ENCODE measurements at places on chromosomes 7 and 10. TPM values are rescaled to one million over a fixed set of nuclear protein-coding genes. Genes with fewer than 3 reads are reported as not detected.

The COL1A2 gene
- total RNA-seq, result 47.9 TPM

The UTF1 gene
- not detected for total RNA-seq

The SLC13A1 gene
- not detected for total RNA-seq

The PTF1A gene
- total RNA-seq, result not detected

The CCL24 gene
- not detected for total RNA-seq

The LIPN gene
- total RNA-seq, result not detected

The FAM25G gene
- total RNA-seq, result not detected

The IL2RA gene
- not detected for total RNA-seq

The SAMD9L gene
- total RNA-seq, result not detected

The SPDYE5 gene
- not detected for total RNA-seq

DNA sequence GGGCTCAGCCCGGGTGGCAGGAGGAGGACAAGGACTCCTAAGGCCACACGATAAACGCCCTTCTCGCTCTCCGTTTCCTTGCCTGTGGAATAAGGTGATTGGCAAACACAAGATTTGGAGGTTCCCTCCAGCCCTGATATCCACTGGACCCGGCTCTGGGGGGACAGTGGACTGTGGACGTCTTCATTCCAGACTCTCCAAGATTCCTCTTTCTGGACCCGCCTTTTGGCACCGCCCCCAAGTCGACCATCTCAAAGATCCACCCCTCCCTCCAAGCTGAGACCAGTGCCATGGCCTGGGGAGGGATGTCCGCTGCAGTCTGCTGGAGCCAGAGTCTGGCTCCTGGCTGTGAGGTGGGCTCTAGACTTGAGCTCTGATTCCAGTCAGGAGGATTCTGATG, 23.6 kb downstream of the ZNF783 start:
- peaks cover 17% of the 10 kb centered on the region for H3K27me3 ChIP-seq
- peak; percentile 63 for DNase-seq
- H3K4me3 ChIP-seq, result peak overlapping the region; percentile 61
- no peak overlapping the region for H3K27ac ChIP-seq

DNA sequence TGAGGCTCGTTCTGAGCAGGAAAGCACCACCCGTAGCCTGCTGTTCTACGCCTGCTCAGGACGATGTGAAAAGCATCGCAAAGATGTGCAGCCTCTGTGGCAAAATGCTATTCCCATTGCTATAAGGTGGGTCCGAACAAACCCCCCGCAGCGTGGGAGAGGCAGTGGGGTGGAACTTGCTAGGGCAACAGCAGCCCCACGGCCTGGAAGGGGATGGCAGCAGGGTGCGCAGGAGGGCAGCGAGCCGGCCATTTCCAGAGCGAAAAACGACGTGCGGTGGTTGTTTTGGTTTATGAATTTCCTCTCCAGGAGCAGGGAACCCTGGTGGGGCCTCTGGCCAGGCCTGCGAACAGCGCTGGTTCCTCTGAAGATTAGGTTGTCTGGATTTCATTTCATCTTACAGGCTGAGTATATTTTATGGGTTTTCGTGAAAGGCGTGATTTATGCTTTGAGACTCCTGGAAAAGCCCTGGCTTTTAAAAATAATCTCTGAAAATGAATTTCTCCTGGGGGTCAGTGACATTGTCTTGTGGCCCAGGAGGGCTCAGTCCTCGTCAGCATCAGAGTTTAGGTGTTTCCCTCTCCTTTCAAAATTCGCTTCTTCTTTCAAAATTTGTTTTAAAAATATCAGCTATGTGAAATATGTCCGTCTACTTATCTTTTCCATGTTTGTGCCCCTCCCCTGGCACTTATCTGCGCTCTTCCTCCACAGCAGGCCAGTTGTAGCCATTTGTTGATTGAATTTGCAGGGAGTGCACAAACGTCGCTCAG, 42.3 kb upstream of the UBE3C start:
- no peak overlapping the region for H3K27ac ChIP-seq
- no peak for DNase-seq
- H3K27me3 ChIP-seq, result no peaks in the 10 kb centered on the region
- H3K4me3 ChIP-seq, result no peak overlapping the region

DNA sequence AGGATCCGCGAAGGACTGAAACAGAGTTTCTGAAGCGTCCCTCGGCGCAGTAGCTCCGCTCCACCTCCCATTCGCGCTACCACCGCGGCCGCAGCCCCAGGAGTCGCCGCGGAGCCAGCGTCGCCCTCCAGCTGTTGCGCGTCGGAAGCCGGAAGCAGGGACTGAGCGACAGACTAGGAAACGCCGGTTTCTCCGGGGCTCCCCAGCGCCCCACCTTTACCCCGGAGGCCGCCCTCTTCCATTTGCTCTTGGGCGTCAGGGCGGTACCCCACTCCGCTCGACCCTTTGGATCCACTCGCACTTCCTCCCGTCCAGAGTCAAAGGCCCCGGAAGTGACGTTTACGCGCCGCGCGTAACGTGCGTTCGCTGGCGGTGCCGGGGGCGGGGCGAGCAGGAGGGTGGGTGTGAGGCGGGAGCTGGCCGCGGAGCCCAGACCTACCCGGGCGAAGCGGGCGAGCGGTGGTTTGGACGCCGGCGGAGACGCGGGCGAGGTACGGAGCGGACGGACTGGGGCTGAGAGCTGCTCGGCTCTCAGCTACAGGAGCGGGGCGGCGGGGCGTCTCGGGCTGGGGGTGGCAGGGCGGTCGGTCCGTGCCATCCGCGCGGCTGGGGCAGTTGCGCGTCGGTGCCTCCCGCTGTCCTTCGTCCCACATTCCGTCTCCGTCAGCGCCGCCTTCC, at the start of gene RABGEF1:
TSS of gene RABGEF1 (plus strand) at position 432 of the 678 bp plus-strand sequence. CDS start 31,167 bp downstream, outside the sequence.
- peaks cover 3% of the 10 kb centered on the region for H3K4me1 ChIP-seq
- no peaks in the 10 kb centered on the region for H3K27me3 ChIP-seq
- H3K27ac ChIP-seq, result peak within 1 kb of the TSS; percentile 86
- peak; percentile 98 for DNase-seq
- no peaks in the 10 kb centered on the region for H3K36me3 ChIP-seq
- peak within 1 kb of the TSS; percentile 90 for H3K4me3 ChIP-seq

- H3K4me3 ChIP-seq, result no peak overlapping the region
- DNase-seq, result no peak
- H3K36me3 ChIP-seq, result no peaks in the 10 kb centered on the region
- H3K4me1 ChIP-seq, result peaks cover 14% of the 10 kb centered on the region
- no peaks in the 10 kb centered on the region for H3K27me3 ChIP-seq
Measured at GRCh38 chr7:73340514-73340913, 12.6 kb downstream of the FKBP6 start.

DNA sequence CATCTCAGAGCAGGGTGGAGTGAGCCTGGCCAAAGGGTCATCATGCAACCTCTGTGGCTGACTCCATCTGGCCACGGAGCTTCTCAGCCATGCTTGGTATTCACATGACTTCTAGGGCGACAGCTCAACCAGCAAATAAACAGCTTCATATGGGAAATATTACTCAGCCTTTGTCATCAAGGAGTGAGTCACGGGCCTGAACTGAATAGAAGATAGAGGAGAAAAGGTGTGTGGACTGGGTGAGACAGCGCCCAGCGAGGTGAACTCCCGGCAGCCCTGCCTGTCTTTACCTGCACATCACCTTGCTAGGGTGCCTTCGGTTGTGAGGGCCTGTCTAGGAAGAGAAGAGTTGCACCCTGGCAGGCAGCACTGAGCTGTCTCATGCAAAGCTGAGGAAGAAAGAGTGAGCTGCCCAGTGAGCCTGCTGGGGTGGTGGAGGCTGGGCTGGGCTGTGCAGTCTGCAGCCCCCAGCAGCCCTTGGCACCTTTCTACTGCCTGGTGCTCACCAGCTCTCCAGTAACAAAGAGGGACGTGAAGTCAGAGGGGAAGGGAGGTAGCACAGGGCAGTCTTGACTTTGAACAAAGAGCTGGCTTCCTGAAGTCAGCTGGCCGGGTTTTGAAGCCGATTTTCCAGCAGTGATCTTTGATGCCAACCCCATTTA, 114.2 kb downstream of the EGFR start:
- H3K4me3 ChIP-seq, result no peak overlapping the region
- no peak for DNase-seq
- peaks cover 17% of the 10 kb centered on the region for H3K4me1 ChIP-seq
- H3K36me3 ChIP-seq, result no peaks in the 10 kb centered on the region
- H3K27ac ChIP-seq, result no peak overlapping the region

DNA sequence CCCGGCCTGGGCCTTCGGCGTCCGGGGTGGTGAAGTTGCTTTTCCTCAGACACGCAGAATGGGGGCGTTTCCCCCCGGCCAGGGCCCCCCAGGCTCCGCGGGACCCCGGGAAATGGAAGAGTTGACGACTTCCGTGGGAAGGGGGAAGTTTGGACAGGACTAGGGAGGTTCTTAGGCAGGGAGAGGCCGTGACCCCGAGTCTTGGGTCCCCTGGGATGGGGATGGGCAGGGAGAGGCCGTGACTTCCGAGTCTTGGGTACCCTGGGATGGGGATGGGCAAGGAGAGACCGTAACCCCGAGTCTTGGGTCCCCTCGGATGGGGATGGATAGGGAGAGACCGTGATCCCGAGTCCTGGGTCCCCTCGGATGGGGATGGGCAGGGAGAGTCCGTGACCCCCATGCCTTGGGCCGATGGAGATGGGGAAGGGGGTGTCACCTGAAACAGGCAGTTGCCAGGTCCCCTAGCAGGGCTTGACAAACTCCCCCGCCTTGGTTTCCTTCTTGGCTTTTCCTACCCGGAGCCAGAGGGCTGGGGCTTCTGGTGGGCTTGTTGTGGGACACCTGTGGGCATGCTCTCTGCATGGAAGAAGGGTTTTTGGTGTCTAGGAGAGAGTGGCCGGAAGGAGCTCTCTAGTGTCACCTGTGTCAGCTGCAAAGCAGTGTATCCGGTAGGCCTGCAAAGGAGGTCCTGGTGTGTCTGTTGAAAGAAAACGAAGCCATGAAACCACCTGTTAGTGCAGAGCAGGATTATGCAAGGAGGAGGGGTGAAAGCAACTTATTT, 1.1 kb downstream of the TRRAP start:
- peak overlapping the region; percentile 73 for H3K4me3 ChIP-seq
- peaks cover 5% of the 10 kb centered on the region for H3K36me3 ChIP-seq
- no peak overlapping the region for H3K27ac ChIP-seq
- peaks cover 6% of the 10 kb centered on the region for H3K4me1 ChIP-seq
- peak; percentile 48 for DNase-seq

DNA sequence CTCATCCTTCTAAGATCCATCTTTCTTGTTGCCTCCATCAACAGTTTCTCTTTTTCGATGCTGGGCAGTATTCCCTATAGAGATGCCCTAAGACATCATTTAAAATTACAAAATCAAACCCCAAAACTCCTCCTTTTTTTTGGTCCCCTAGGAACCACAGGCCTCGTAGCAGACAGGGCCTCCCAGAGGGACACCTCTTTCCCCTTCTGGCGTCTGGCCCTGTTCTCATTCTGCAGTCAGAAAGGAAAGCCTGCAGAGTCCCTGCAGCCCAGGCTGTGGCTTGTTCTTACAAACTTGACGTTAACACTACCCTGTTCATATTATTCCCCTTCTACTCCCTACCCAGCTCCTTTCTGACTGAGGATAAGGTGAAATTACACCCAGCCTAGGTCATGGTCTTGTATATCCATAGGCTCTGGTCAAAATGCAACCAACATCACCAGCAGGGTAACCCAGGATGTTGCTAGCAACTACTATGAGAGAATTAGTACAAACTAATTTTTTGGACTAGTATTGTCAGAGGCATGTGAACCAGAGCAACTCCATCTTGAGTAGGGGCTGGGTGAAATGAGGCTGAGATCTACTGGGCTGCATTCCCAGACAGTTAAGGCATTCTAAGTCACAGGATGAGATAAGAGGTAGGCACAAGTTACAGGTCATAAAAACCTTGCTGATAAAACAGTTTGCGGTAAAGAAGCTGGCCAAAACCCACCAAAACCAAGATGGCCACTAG, 3.5 kb upstream of the EPHA1 start:
- no peak overlapping the region for H3K4me3 ChIP-seq
- H3K27ac ChIP-seq, result no peak overlapping the region
- H3K4me1 ChIP-seq, result peaks cover 19% of the 10 kb centered on the region
- DNase-seq, result no peak
- no peaks in the 10 kb centered on the region for H3K36me3 ChIP-seq

DNA sequence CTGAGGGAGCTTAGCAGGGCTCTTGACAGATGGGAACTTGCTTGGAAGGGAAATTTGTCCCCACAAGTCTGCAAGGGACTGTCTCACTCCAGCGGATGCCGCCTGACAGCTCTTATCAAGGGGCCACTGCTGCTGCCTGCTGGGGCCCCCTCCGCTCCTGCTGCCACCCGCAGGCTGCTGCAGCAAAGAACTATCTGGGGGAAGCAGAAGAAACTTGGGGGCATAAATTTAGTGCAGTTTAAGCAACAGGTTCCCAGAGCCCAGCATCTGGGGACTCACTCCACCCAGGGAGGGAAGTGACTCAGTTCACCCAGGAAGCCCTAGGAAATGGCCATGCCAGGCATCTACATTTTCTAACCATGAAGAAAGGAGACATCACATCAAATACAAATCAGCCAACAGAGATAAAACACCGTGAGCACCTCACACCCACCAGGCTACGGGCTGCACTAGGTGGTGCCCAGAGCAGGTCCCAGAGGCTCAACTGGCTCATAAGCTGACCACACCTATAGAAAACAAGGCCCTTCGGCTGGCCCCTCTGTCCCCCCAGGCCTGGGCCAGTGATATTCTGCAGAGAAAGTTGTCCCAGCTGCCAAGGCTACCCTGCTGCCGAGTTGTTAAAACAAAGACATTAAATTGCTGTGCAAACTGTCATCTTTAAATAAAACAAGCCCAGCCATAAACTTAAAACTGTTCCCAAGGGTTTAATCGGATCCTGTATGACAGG, 3.7 kb downstream of the RGS10 start:
- H3K4me3 ChIP-seq, result no peak overlapping the region
- DNase-seq, result no peak
- no peak overlapping the region for H3K27ac ChIP-seq
- H3K36me3 ChIP-seq, result no peaks in the 10 kb centered on the region

- no peaks in the 10 kb centered on the region for H3K36me3 ChIP-seq
- H3K4me3 ChIP-seq, result no peak overlapping the region
- H3K27ac ChIP-seq, result no peak overlapping the region
Measured at GRCh38 chr7:140006600-140006999, 56.2 kb downstream of the PARP12 start.

DNA sequence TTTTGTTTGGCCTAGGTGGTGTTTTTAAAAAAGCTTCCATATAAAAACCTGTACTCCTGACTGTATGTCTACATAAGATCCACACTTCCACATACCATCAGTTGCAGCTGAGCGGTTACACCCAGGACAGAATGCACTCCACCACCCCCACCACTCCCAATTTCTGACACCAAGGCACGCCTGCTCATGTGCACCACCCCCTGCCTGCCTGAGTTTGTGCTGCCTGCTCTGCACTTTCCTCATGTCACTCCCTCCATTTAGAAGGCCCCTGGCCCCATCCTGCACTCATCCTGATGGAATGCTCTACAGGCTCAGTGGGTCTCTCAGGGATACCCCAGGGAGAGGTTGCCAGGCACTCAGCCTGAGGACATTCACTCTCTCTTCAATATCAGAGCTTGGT, 6.5 kb downstream of the VPS41 start:
- no peak overlapping the region for H3K4me3 ChIP-seq
- no peak for DNase-seq
- H3K4me1 ChIP-seq, result peaks cover 12% of the 10 kb centered on the region
- H3K36me3 ChIP-seq, result no peaks in the 10 kb centered on the region
- no peaks in the 10 kb centered on the region for H3K27me3 ChIP-seq
- no peak overlapping the region for H3K27ac ChIP-seq
